ENCODE measurements at places on chromosomes 2 and 18.

GRCh38 chr2:120829633-120830025, 94.0 kb downstream of the GLI2 start:
- no peak for DNase-seq

GRCh38 chr2:167752734-167753133, 494.7 kb downstream of the STK39 start:
- no peak for DNase-seq

DNA sequence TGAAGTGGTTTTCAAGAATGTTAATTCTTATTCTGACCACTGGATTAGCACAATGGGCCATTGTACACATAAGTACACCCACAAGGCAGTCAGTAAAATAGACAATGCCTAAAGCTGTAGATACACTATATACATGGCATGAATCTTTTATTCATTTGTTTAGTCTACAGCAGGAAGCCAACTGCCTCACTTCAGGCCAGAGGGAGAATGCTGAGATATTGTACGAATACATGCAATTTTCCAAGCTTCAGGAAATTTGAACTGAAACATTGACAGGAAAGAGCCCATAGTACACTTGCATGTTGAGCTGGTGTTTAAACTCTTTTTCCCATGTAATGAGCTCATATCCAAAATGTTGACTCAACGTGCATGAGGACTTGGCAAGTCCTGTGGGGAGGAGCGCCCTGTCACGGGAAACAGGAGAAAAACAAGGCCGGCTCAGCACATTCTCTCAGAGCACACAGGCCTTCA, 111.6 kb upstream of the CYP1B1 start:
- DNase-seq, result peak; percentile 83

DNA sequence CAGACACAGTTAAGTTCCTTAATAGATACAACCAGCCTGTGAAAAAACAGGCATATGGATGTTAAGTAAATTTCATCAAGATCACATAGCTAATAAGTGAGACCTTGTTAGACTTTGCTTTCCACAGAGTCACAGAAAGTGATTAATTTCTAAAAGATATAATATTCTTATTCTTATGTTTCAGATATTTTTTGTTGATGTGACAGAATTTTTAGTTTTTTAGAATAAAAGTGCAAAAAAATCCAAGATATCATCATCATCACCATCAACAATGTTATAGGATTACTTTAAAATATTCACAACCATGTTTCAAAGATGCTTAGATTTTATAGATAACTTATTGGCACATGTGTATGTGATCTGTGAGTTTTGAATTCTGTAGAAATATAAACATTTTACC, 132.3 kb upstream of the ITGA4 start:
- DNase-seq, result no peak

DNA sequence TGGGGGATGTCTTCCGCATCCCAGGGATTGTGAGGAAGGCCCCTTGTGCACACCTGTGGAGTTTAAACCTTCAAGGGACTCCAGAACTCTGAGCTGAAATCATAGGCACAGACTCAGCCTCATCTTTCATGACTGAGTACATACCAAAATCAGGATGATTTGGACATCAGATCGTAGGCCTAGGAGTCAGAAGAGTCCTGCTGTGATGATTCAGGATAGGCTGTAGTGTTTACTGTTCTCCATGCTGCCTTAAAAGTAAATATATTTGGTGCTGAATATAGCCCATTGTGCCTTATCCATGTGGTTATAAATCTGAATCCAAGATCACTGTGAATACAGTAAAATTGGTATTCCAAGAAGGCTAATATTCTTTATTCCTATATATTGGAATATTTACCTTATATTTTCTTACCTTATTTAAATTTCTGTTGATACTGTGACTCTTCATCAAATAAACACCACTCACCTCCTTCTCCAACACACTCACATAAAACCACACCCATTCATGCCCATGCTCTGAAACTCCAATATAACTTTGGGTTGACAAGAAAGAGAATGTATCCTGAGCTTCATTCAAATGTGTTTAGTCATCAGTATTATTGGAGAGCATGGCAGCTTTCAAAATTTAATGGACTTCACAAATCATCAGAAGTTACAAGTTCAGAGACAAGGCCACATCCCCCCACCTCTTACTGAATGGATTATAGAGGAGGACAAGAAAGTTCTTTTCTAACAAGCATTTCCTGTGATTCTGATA, 561.4 kb upstream of the LINC00305 start:
- DNase-seq, result peak; percentile 27

DNA sequence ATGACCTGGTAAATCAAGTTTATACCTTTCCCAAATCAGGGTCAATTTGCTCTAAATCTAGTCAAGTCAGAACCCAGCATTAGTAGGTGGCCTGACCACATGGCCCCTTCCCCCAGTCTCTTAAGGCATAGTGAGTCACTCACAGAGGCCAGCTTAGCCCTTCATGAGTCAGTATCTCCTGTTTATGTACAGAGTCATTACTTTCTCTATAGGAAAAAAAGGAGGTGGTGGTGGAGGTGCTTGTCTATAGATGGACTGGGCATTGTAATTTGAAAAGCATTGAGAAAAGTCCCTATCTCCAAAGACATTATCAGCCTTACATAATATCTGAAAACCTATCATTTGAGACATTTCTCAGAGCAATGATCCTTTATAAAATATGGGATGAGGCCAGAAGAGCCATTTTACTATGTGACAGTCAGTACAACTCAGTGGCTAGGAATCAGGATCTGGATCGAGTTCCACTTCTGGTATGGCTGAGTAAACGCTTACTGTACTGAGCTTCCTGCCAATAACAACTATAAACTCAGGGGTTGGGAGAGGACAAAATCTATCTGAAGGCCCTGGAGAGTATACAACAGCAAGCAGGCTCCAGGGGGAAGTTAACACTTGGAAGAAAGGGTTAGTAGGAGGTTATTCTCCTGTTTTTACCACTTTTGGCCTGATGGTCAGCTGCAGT, 22.5 kb upstream of the SIGLEC15 start:
- peak; percentile 98 for DNase-seq

- no peak for DNase-seq
Measured at GRCh38 chr2:47035615-47036488, 119.3 kb downstream of the STPG4 start.

DNA sequence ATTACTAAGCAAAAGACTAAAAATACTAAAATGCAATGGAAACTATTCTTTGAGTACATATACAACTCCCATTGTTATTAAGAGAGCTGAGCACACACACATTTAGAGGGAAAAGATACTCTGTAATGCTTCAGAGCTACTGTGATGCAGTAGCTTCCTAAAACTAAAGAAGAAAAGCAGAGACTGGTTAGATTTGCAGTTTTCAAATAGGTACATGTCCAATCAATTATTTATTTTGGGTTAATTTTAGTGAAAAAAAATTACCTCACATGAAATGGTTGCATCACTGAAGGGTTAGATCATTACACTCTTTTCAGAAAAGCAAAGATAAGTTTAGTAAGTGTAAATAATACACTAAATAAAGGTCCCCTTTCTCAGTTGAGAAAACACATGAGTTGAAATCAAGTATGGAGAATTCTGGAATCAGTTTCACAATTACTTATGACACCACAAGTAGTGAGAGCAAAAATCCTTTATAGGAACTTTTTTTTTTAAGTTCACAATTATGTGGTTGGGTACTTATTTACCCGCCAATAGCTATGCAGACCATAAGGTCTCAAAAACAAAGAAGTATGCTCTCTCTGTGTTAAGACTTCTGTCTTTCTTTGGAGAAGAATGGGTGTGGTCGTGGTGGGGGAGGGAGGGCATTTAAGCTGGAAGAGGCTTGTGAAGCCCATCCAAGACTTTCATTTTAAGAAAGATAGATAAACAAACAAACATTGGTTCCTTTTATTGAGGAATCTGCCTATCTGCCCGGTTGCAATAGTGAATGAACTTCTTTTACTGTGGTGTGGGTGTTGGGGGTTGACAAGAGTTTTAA, 25.3 kb upstream of the SERTAD2 start:
- DNase-seq, result no peak

DNA sequence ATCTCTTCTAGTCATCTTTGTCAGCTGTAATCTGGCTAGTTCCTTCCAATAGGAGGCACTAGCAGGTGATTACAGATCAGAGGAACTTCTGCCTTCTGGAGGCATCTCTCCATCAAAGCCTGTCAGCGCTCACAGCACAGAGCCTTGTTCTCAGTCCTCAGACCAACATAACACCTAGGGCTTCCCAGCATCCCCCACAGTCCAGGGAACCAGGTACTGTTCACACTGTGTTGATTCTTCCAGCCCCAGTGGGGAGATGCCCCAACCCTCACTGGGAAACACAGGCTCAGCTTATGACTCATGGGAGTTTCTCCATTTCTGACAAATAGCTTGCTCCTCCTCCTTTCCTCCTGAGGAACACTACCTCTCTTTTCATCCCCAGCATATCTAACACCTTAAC, 601.7 kb downstream of the CBLN2 start:
- no peak for DNase-seq

- DNase-seq, result peak; percentile 61
Measured at GRCh38 chr18:26405190-26405801, 143.1 kb downstream of the KCTD1 start.

- no peak for DNase-seq
Measured at GRCh38 chr18:48688961-48689360, 150.1 kb downstream of the CTIF start.

DNA sequence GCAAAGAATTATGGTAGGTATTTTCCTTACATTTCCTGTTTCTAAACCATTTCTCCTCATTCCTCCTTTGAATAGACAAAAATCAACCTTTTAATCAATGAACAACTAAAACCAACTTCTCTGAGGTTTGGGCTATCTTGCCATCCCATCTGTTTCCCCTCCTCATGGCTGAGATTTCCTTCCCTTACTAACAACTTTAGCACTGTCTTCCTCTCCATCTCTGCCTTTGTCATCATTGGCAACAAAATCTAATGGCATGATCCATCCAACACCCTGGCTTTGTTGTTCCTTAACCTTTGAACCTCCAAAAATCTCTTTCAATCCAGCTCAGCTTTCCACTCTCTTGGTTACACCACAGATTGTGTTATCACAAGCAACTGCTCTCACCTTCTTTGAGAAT, 95.3 kb upstream of the FAM136A start:
- DNase-seq, result no peak

GRCh38 chr18:7267973-7268372, 37.1 kb downstream of the LRRC30 start:
- no peak for DNase-seq

DNA sequence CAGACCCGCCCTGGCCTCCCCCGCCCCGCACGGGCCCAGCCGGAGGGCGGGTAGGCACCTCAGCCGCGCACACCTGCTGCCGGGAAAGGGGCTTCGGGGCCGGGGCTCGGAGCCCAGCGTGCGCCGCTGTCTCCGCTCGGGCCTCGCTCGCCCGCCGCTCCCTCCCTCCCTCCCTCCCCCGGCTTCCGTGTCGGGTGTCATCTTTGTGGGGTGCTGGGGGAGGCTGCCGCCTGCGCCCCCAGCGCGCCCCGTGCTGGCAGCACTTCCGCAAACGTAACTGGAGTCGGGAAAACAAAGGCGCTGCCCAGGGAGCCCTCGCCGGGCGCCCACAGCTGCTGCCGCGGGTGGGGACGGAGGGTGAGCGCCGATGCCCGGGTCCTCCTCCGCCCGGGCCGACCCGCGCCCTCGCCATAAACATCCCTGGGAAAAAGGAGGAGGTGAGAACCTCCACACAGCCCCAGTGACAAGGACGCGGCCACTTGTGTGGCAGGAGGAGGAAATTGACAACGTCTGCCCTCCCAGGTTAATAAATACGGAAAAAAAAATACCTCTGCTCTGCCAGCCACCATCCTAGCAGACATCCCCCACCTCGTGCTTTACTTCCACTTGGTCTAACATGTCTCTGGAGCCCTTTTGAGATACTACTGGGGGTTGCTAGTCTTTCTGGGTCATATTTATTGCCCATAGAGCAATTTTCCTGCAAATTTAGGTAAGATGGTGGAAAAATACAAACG, 550 bp downstream of the MFSD6 start:
- no peak for DNase-seq

DNA sequence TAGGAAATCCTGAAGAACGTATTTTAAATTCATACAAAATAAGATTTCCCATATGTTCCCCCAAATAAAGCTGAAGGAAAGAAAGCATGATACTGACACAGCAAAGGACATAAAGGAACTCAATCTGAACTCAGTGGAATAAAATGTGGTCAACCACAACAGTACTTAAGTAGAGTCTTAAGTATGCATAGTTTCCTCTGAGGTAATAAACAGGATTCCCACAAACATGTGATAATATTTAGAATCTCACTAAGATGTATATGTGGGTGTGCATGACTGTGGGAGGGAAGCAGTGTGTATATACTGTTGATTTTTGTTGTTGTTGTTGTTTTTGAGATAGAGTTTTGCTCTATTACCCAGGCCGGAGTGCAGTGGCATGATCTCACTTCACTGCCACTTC, 69.3 kb downstream of the NOL10 start:
- peak; percentile 89 for DNase-seq

- no peak for DNase-seq
Measured at GRCh38 chr2:74406035-74406434, 15.4 kb downstream of the C2orf81 start.

GRCh38 chr2:55084641-55085040, 34.4 kb upstream of the RTN4 start:
- DNase-seq, result no peak

DNA sequence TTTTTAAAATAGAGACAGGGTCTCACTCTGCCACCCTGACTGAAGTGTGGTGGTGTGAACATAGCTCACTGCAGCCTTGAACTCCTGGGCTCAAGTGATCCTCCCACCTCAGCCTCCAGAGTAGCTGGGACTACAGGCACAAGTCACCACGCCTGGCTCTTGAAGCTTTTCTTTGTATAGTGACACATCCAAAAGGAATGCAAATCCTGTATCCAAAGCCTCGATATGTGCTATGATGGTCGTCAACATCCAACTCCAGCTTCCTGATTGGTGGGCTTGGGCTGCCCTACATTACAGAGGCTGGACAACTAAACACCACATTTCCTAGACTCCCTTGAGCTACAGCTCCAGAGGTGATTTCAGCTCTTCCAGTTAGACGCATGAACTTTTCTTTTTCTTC, 101.7 kb upstream of the PGAP1 start:
- DNase-seq, result peak; percentile 83

GRCh38 chr18:61941948-61942471, 49.2 kb upstream of the RNF152 start:
- DNase-seq, result no peak

DNA sequence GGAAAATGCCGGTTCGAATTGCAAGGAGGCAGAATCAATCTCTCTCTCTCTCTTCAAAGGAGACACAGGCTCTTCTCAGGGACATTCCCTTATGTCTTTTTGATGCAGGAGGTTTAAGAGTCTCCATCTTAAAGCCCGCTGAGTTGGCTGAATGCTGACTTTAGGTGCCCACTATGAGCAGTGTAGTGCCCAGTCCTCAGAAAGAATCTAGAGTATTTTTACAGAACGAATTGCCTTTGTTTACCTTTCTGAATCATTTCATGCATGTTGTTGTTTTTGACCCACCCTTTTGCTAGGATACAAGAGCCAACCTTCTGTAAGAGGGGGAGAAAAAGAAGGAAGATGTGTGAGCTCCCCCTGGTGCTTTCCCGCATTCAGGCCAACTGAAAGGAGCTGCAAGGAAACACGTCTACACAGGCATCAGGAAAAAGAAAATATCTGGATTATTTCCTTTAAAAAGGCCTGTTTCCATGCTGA, 193.5 kb upstream of the TCF4 start:
- peak; percentile 78 for DNase-seq
